ENCODE measurements at places on chromosomes 2 and 18.
A peak's percentile ranks its signal among the peaks of the same experiment; 100 is the strongest.

DNA sequence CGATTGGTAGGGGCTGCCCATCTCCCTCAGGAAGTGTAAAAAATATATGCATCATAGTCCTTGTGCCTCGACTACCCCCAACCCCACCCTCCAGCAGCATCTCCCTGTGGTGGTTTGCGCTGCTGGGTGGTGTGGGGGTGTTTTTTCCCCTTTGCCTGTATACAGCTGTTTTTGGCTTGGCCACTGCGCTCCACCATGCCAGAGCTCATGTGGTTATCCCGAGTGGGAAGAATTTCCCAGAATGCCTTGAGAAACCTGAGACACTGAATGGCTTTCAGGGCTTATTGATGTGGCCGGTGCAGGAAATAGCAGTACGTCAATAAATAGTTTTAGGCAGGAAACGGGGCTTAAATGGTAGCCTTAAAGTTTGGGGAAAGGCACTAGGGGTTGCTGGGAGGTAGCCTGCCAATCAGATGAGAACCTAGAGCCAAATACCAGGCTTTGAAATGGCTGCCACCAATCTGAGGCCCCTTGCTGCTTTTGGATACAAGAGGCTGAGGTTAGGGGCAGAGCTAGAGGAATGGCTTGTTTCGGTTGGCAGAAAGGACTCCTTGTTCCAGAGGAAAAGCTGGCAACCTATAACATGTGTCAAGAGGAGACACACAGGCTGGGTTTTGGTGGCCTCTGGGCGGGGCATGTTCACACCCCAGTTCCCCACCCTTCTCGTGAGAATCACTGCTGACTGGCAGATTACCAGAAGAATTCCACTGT, 144.1 kb downstream of the SMAD7 start:
- DNase-seq = no peak

DNA sequence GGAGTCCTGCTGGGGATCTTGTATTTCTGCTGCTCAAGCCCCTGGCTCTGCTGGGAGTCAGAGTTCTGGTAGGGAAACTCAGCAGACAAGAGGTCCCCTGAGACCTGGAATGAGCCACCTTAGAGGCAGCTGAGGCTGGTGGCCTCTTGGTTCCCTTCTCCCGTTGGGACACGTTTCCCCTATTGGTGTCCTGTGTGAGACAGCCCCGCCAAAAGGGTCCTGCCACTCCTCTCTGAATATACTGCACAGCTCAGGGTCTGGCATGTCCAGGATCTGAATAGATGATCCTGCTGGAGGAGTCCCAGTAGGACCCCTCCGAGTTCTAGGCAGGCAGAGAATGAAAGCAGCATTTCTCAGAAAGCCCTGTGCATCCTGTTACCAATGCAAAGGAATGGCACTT, 2.0 kb upstream of the RALB start:
- DNase-seq = no peak

- no peak for DNase-seq
Observed at GRCh38 chr2:218671097-218671653, 627 bp downstream of the RNF25 start.

GRCh38 chr2:64250751-64251423, 106.7 kb upstream of the PELI1 start:
- no peak for DNase-seq

- DNase-seq = peak; percentile 80
Observed at GRCh38 chr2:106065983-106066820, 127.9 kb downstream of the UXS1 start.

GRCh38 chr2:905091-905832, 45.4 kb upstream of the SNTG2 start:
- DNase-seq = no peak

- no peak for DNase-seq
Observed at GRCh38 chr2:68690851-68691250, 43.8 kb upstream of the ARHGAP25 start.

- DNase-seq = peak; percentile 67
Observed at GRCh38 chr18:58541789-58542425, 87.0 kb downstream of the ALPK2 start.

DNA sequence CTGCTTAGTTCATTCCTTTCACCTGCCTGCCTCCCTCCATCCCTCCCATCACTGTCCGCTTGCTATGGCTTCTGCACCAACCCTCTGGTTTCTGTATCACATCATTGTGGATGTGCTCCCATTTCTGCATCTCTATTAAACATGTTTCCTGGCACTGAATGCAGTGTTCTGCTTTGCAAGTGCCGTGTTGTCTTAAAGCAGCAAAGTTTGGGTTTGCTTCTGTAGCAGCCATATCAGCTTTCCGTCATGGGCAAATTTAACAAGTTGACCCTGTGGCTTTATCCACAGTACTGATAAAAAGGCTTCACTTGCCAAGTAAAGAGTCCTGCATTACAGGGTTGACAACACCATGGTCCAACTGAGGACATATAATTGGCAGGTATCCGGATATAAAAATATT, 165.5 kb downstream of the PTGR3 start:
- no peak for DNase-seq

- DNase-seq = no peak
Observed at GRCh38 chr2:239022437-239023260, 174.8 kb downstream of the TWIST2 start.

DNA sequence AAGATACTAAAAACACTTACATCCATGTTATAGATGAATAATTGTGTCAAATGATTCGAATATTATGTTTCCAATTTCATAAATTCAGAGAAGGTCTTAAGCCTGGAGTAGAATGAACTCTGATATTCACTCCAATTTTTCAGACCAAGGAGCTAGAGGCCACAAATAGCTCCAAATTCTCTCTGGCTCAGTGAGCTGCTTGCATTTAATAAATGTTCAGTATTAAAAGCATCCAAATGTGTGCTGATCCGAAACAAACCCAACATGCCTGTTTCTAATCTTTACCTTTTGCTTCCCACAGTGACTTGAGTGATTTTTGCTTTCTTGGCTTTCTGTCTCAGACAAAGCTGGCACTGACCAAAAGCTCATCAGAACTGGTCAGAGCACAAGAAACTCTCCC, 291.4 kb downstream of the CCDC85A start:
- DNase-seq = peak; percentile 16

- DNase-seq = no peak
Observed at GRCh38 chr2:118940486-118941120, 1.4 kb upstream of the MARCO start.

GRCh38 chr2:120860579-120860922, 124.9 kb downstream of the GLI2 start:
- no peak for DNase-seq

GRCh38 chr2:181143790-181144300, 163.4 kb downstream of the UBE2E3 start:
- no peak for DNase-seq

DNA sequence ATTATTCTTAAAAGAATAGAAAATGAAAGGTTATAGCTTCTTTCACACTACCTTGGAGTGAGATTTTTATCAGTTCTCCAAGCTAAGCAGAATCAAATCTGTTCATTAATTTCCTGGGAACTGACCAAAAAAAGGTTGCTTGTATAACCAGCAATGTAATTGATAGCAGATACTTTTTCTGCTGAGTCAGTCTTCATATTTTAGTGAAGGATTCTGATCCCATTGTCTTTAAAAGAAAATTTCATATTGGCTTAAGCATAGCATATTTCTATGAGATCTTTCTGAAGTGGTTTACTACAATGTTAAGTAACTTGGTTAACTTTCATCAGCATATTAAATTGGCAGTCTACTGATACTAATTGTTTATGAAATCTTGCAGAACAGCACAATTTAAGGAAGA, 338.0 kb downstream of the TMX3 start:
- no peak for DNase-seq

- no peak for DNase-seq
Observed at GRCh38 chr2:133139847-133140533, 428.3 kb downstream of the NCKAP5 start.

DNA sequence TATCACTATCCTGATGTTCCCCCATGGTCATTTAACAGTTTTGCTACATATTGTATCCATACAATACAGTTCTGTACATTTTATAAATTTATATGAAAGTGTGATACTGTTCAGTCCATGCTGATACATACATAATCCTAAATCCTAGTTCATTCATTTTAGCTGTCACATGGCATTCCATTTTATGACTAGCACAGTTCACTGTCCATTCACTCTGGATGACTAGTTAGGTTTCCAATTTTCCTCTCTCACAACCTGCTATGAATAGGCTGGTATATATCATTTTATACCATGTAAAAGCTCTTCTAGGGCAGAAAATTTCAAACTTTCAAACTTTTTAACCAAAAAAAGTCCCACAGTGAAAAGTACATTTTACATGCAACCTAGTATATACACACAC, 15.2 kb downstream of the SMAD2 start:
- no peak for DNase-seq
